WTC11 (cell line): ENCODE measurements at places on chromosomes 2 and 18. TPM values are rescaled to one million over a fixed set of nuclear protein-coding genes. Genes with fewer than 3 reads are reported as not detected.

- DNase-seq: no peak
Measured at GRCh38 chr2:52572469-52572894, 1195.1 kb upstream of the CHAC2 start.

DNA sequence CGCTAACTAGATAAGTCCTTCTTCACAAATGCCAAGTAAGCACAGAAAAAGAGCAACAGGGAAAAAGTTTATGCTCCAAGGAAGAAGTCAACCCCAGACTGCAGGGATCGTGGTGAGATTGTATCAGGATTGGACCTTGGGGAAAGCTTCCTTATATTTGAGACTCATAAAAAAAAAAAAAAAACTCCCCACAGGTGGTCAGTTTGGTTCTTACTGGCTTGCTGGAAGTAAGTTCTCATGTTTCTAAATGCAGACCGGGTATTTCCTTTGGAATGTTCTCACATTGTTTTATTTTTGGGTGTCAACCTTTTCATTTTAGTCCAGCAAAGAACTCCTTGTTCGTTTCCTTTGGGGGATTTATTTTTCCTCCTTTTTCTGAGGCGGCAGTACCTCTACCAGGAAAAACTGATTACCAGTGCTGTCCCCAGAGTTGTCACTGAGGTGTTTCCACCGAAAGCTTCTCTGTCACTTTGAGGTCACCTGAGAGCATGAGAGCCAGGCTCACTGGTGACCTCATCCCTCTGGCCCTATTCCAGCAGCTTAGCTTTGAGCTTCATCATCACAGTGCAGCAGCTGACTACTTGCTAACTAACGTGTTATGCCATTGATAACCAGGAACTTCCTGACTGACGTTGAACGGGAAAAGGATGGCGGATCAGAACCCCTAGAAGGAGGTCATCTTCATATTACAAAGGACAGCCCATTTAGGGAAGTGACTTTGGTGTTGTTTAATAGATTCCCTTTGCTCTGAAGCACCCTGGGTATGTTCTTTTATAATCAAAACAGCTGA, 16.8 kb upstream of the ATP8B1 start:
- DNase-seq: no peak

DNA sequence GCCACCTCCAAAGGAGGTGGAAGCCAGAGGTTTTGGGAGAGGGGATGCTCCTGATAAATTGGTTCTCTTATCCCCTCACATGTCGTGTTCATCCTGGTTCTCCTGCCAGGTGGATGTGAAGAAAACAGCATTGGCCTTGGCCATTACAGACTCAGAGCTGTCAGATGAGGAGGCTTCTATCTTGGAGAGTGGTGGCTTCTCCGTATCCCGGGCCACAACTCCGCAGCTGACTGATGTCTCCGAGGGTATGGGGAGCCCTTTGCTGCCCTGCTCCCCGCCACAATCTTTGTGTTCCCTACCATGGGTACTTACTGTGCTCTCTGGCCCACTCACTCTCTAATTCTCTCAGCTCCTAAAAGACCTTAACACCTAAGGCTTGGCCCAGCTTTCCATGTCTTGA, 3.5 kb downstream of the RETREG2 start:
- no peak for DNase-seq

DNA sequence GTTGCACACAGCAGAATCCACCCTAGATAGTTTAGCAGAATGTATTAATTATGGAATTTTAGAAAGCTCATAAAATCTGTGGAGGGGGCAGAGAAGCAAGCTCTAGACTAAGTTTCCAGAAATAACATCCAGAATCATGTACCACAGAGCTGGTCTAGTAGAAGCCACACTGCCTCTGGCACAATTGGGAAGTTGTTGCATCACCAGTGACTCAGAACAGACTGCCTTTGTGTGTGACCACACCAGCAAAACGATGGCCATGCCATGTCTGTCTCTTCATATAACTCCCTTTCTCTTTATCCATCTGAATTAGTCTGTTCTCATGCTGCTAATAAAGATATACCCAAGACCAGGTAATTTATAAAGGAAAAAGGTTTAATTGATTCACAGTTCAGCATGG, 158.9 kb downstream of the CCDC148 start:
- no peak for DNase-seq

The CENPA gene
- 37.4 to 45.6 TPM (median 40.2 TPM) in 3 replicates for total RNA-seq

- DNase-seq: no peak
Measured at GRCh38 chr2:122635686-122636085, 880.2 kb downstream of the TSN start.

- DNase-seq: no peak
Measured at GRCh38 chr2:14960686-14961324, 328.3 kb downstream of the LRATD1 start.

GRCh38 chr2:184114439-184114838, 483.9 kb upstream of the ZNF804A start:
- DNase-seq: no peak

GRCh38 chr2:62999905-63000304, 50.7 kb upstream of the OTX1 start:
- no peak for DNase-seq

- no peak for DNase-seq
Measured at GRCh38 chr18:33135951-33136660, 304.4 kb downstream of the CCDC178 start.

The LCT gene
- 0.02 TPM in 1 of 3 replicates, not detected in the others for total RNA-seq

The SH3RF3 gene
- 0.78 to 1.0 TPM (median 0.87 TPM) in 3 replicates for total RNA-seq

DNA sequence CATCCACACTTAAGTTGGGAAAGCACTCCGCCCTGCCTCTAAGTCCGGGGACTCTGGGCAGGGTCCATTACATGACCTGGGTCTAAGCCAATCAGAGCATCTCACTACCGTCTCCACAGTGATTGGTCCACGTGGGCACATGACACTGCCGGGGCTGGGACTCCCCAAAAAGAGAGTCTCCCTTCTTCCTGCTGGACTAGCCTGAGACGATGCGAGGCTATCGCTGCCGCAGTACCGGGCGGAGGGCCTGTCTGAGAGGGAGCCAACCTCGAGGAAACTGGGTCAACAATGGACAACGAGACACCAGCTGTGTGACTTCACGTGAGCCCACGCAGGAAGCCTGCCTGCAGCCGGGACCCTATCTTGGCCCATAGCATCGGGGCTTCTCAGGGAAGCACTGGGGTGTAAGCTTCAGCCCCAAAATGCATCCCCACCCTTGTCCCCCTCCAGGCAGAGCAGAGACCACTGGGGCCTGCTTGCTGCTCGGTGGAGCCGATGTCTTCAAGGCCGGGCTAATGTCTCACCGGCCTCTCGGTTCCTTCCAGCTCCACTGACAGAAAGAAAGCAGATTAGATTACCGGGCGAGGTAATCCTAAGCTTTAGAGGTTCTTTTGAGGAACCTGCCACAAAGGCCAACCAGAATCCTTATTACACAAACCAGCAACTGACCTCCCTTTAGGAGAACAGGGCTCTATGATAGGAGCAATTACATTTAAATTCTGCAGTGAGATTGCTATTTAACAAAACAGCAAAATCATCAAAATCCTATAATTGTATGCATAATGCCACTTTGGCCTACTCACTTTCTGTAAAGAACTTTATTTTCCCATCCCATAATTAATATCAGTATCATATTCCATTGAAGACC, 21.3 kb upstream of the COPS8 start:
- no peak for DNase-seq

- DNase-seq: no peak
Measured at GRCh38 chr2:71546777-71547281, 93.5 kb downstream of the DYSF start.

DNA sequence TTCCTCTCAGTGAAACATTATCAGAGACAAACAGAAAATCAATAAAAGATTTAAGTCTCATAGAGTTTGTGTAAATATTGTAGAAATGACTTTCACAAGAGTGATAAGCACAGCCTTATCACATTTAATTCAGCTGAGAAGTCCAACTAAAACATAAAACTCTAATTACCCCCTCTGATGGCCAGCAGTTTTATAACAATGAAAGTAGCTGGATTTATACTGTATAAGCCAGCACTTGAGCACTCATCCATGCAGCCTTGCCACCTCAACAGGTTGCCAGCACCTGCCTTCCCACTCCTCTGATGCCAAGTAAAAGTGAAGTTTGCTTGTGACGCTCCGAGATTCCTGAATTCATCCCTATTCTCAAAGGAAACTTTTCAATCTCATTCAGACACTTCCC, 103.0 kb upstream of the STK39 start:
- no peak for DNase-seq

DNA sequence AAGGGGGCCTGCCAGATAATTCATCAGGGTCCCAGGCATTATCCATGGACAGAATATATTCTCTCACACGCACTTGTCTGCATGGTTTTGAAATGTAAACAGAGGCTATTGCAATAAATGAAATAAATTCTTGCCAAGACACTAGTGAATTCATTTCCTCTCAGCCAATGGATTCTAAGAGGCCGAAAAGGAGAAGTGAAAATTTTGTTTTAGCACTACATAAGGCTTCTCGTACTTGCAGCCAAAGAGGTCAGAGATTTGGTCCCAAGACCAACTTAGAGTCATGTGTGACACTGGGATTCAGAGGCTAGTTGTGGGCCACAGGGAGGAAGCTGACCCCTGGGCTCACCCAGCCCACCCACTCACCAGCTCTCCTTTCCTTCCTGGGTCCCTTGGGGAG, 184.1 kb upstream of the GLI2 start:
- no peak for DNase-seq

GRCh38 chr2:233439191-233439590, 84.9 kb downstream of the DGKD start:
- no peak for DNase-seq

The KLHL41 gene
- not detected in 3 replicates for total RNA-seq

GRCh38 chr2:170744248-170745002, 25.8 kb upstream of the ERICH2 start:
- DNase-seq: no peak

DNA sequence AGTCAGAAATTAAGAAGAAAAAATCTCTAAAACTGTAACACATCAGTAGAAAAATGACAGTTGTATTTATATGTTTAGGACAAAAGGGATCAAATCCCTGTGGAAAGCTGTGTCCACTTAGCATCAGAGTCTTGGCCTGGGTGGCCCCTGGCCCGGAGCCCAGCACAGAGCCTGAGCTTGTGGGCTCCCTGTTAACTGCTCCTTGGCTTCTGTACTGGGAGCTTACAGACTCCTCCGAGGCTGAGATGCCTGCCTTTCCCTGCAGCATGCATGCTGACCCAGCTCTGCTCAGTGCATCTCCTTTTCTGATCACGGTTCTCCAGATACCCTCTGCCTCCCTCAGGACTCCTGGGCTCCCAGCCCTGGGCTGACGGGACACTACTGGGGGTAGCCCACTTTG, 98.1 kb downstream of the DCDC2C start:
- DNase-seq: no peak

DNA sequence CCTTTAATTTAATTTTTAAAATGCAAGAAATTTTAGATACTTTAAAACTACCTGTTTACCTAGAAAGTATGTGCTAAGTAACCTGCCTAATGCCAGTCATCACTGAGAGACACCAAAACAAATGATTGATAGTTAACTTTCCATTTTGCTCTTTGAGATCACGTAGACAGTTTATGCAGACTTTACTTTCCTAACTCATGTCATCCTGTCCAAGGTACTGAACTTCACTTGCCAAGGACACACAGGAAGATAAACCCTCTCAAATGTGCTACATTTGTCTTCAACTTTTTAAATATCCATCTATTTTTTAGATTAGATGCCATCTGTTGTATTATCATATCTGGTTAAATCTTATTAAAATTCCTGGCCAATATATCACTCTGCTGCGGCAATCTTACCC, 20.1 kb upstream of the SCN1A start:
- no peak for DNase-seq

GRCh38 chr18:74388227-74388626, 68.9 kb downstream of the DIPK1C start:
- no peak for DNase-seq

- no peak for DNase-seq
Measured at GRCh38 chr2:17030047-17030446, 364.4 kb upstream of the CYRIA start.

The SATB2 gene
- 14.9 to 22.1 TPM (median 16.6 TPM) in 3 replicates for total RNA-seq

GRCh38 chr2:217223222-217223930, 363.5 kb upstream of the TNP1 start:
- DNase-seq: no peak

GRCh38 chr2:101655702-101656422, 41.6 kb upstream of the MAP4K4 start:
- no peak for DNase-seq

DNA sequence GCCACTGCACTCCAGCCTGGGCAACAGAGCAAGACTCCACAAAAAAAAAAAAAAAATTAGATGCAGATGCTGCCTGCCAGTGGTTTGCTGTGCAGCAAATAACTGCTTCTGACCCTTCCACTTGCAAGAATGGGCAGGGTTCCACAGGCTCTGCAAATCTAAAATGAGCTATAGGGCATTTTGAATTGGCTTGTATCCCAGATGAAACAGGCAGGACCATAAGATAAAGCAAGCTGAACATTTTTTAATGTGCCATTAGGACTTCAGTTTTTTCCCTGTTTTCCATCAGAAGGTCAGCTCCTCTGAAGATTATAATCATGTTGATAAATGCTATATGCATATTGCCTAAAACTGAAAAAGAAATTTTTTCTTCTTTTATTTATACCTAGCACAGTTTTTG, 15.7 kb upstream of the FZD7 start:
- DNase-seq: no peak

- no peak for DNase-seq
Measured at GRCh38 chr2:216548901-216549331, 50.3 kb downstream of the RPL37A start.

The C2orf78 gene
- 0.21 to 0.39 TPM (median 0.37 TPM) in 3 replicates for total RNA-seq

GRCh38 chr18:22484471-22484870, 66.8 kb upstream of the CTAGE1 start:
- no peak for DNase-seq

The WDR54 gene
- total RNA-seq: 55.2 to 95.7 TPM (median 89.3 TPM) in 3 replicates

The ID2 gene
- total RNA-seq: 38.6 to 55.0 TPM (median 47.0 TPM) in 3 replicates

DNA sequence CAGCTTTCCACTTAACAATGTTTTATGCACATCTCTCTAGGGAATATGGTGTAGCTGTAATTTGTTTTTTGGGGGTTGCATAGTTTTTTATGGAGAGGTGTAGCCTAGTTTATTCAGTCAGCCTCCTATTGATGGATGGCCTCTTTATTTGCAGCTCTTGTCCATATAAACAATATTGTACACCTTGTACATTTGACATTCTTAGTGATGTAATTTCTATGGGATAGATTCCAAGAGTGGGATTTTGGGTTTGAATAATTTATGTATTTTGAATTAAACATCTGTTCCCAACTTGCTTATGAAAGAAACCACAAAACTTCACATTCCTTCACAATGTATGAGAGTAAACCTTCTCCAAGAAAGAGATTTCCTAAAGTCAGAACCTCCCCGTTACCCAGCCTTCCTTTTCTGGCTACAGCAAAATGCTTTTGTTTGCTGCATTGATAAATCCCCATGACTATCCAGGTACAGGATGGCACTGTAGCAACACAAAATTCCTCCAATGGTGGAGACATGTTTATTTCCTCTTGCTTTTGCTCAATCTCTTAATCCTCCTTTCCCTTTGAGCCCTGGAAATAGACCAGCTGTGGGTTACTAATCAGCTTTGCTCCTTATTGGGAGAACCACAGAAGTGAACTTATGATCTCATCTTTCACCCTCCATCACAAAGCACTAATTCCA, 58.4 kb upstream of the GALR1 start:
- no peak for DNase-seq

The ABCG8 gene
- total RNA-seq: 0.23 to 0.25 TPM in 2 of 3 replicates, not detected in the other

- DNase-seq: no peak
Measured at GRCh38 chr2:174495365-174496012, 8.7 kb upstream of the GPR155 start.
